Inflammatory macrophage (primary cell): ENCODE measurements at places on chromosomes 7 and 10.

- DNase-seq: no peak
Observed at GRCh38 chr7:117908031-117908795, 35.0 kb upstream of the CTTNBP2 start.

GRCh38 chr10:27659786-27660185 lies 85.8 kb downstream of the MKX start:
- DNase-seq: no peak

DNA sequence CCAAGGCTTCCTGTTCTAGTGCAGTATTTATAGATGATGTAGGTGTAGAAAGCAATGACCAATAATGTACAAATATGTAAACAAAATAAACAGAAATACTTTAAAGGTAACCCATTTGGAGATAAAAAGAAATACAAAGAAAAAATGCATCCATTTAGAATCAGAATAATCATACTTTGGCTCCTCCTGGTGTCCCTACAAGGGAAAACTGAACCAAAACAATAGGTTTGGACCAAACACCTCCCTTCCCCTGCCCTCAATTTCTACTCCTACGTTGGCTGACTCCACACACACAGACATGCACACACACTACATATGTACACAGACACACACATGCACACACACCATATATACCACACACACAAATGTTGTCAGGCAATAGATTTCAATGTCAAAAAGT lies 36.0 kb downstream of the C10orf143 start:
- DNase-seq: no peak

DNA sequence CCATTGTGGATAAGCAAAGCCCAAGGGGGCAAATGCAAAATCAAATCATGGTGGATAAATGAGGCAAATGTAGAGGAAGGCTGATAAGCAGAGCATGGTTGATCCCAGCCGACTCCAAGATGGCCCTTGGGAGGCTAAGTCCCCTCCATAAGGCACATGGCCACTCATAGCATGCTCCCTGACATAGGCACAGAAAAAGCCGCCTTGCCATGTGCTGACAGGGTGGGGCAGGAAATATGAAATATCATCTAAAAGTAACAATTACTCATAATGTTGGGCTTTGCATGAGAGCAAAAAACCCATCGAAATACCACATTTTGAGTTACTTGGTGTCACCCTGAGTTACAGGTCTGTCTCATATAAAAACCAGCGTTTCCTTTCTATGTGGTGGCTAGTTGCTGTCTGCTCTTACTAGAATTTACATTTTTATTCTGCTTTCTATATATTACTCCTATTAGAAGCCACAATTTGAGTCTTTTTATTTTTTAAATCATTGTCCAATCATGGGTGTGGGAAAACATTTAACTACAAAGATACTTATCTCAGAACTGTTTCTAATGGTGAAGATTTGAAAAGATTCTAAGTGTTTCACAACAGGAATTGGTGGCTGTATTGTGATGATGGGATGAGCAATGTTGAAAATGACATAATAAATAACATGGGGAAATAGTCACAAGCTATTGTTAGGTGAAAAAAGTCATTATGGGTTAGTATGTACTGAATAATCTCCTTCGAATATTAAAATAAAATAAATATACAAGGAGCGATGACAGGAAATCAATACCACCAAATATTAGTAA lies 102.7 kb downstream of the CUBN start:
- DNase-seq: peak; percentile 75

DNA sequence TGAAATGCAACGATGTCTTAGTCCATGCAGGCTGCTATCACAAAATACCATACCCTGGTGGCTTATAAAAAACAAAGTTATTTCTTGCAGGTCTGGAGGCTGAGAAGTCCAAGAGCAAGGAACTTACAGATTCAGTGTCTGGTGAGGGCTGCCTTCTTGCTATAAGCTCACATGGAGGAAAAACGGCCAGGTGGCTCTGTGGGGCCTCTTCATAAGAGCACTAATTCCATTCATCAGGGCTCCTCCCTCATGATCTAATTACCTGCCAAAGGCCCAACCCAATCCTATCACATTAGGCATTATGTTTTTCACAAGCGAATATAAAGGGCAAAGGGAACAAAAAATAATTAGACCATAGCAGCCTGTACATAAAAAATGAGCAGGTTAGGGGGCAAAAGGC lies 35.4 kb downstream of the PAPSS2 start:
- DNase-seq: no peak

GRCh38 chr7:93036807-93037206 lies 81.0 kb downstream of the SAMD9 start:
- no peak for DNase-seq
